Mesenteric fat pad (tissue), 1 donor: ENCODE measurements at places on chromosomes 16 and 17. TPM values are rescaled to one million over a fixed set of nuclear protein-coding genes. Genes with fewer than 3 reads are reported as not detected.

Gene DPEP2
- total RNA-seq, result 1.5 TPM

Gene SLC35G6
- total RNA-seq, result not detected

Gene SCGB1C2
- total RNA-seq, result not detected

Gene TMEM238L
- total RNA-seq, result not detected

Gene GDE1
- 55.9 TPM for total RNA-seq
